ENCODE measurements at places on chromosomes 6 and 20. TPM values are rescaled to one million over a fixed set of nuclear protein-coding genes. Genes with fewer than 3 reads are reported as not detected.

Gene SRSF12
- 7.3 TPM for total RNA-seq

Gene ETV7
- 0.88 TPM for total RNA-seq

Gene TNFRSF6B
- total RNA-seq: 3.3 TPM

Gene RPL10A
- total RNA-seq: 1,102 TPM

Gene MAP1LC3A
- total RNA-seq: 28.1 TPM

Gene WFDC10B
- total RNA-seq: not detected

Gene LPA
- total RNA-seq: 1.4 TPM

Gene ANGPT4
- not detected for total RNA-seq

Gene HLA-DOB
- total RNA-seq: not detected

Gene LTB
- total RNA-seq: 2.4 TPM

Gene NDUFAF5
- total RNA-seq: 16.6 TPM

Gene IL20RA
- 0.63 TPM for total RNA-seq

Gene INSM1
- 1.7 TPM for total RNA-seq

Gene GPLD1
- 5.0 TPM for total RNA-seq

Gene AVP
- not detected for total RNA-seq

Gene MOG
- total RNA-seq: not detected

Gene TSHZ2
- total RNA-seq: 5.2 TPM

Gene DEF6
- 3.7 TPM for total RNA-seq

Gene HAO1
- total RNA-seq: 0.72 TPM

Gene C6orf52
- 1.2 TPM for total RNA-seq

Gene SYCP2
- 1.7 TPM for total RNA-seq

Gene STX11
- 0.27 TPM for total RNA-seq

Gene ARID1B
- total RNA-seq: 67.0 TPM

Gene IRAK1BP1
- total RNA-seq: 4.3 TPM

Gene WFDC5
- total RNA-seq: not detected

Gene EPHA7
- total RNA-seq: 19.2 TPM

Gene PEX7
- total RNA-seq: 15.6 TPM

Gene SLC17A9
- total RNA-seq: 17.3 TPM

Gene CST4
- total RNA-seq: 0.23 TPM

Gene TGM3
- total RNA-seq: not detected

Gene ECT2L
- 0.16 TPM for total RNA-seq

Gene HDGFL1
- not detected for total RNA-seq

Gene DXO
- 22.2 TPM for total RNA-seq

Gene CABLES2
- total RNA-seq: 12.0 TPM

Gene KCNK16
- total RNA-seq: not detected

Gene CCR6
- total RNA-seq: 2.0 TPM

Gene IL17A
- not detected for total RNA-seq

Gene ISM1
- total RNA-seq: 1.7 TPM

Gene FAM184A
- total RNA-seq: 14.1 TPM

Gene SYS1
- total RNA-seq: 42.0 TPM

Measured in hepatocyte (in vitro differentiated cells).